Brain microvascular endothelial cell (primary cell): ENCODE measurements at places on chromosomes 6 and 20.

DNA sequence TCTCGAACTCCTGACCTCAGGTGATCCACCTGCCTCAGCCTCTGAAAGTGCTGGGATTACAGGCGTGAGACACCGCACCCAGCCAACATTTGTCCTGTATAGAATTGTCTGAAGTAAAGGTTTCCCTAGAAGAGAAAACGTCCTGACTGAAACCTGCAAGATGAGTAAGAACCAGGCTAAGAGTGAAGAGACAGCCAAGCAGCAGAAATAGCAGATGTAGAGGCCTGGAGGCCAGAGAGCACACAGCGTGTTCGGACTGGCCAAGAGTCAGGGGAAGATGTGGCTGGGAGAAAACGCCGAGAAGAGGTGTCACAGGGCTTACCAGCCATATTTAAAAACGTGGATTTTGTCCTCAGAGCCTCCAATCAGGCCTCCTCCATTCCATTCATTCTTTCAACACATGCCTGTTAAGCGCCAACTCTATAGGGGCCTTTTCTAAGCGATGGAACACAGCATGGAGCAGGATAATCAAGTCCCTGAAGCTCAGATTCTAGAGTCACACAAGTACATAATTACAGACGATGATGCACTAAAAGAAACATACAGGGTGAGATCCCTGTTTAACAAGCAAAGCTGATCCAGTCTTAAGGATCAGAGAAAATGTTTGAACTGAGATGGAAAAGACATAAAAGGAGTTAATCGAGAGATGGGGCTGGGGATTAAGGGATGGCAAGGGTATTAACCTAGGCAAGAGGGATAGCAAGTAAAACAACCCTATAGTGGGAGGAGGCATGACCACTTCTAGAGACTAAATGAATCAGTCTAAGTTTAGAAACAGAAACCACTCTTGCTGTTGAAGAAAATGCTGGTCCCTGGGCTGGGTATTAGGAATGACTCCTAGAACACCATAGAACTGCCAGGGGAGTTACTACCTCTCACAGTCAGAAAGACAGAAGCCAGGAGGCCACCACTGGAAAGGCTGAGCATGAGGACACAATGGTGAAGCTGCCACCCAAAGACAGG, 4.8 kb downstream of the ZCCHC3 start:
- DNase-seq = no peak

DNA sequence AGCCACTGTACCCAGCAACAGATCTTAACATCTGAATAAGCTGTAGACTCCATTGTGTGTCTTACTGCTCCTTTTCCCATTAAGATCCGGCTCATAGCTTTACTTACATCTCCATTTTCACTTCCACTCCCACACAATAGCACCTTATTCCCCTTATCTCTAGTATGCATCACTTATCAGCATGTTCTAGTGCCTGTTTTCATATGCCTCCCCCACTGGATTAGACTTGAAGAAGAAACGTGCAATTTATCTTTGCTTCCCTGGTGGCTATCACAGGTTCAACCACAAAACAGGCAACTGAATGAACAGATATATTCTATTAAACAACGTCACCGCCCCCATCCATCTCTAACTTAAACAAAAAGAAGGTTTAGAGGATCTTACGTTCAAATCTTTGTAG, 12.1 kb downstream of the SSR1 start:
- DNase-seq = no peak

DNA sequence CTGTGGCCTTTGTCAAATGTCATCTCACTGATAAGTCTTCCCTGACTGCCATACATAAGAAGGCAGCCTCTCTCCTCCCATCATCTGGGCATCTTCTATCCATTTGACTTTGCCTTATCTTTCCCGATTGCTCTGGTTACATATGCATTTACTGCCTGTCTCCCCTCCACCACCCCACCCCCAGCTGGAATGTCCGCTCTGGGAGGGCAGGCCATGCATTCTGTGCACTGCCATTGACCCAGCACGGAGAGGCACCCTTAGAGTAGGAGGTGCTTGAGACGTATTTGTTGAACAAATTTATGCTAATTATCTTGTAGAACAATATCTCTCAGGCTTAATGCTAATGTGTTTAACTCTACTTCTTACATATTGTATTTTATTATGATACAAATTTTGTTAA, 183.9 kb upstream of the HDAC2 start:
- DNase-seq = no peak

- DNase-seq = no peak
Observed at GRCh38 chr6:13373488-13373886, 45.1 kb upstream of the TBC1D7 start.

DNA sequence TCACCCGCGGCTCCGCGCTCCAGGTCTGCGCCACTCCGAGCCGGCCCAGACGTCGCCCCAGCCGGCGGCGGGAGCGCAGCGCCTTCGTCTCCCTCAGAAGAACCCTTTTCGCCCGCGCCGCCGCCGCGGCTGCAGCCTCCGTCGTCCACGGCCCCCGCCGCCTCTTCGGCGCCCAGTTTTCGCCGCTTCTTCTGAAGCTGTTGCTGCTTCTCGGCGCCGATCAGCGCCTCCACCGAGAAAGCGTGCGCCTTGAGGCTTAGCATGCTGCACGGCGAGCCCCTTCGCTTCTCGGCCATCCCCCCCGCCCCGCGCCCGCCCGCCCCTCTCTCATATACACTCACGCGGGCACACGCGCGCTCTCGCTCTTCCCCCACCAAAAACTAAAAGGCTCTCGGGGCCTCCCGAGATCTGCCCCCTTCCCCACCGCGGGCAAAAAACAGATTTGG, 489 bp downstream of the TBX18 start:
- DNase-seq = no peak

DNA sequence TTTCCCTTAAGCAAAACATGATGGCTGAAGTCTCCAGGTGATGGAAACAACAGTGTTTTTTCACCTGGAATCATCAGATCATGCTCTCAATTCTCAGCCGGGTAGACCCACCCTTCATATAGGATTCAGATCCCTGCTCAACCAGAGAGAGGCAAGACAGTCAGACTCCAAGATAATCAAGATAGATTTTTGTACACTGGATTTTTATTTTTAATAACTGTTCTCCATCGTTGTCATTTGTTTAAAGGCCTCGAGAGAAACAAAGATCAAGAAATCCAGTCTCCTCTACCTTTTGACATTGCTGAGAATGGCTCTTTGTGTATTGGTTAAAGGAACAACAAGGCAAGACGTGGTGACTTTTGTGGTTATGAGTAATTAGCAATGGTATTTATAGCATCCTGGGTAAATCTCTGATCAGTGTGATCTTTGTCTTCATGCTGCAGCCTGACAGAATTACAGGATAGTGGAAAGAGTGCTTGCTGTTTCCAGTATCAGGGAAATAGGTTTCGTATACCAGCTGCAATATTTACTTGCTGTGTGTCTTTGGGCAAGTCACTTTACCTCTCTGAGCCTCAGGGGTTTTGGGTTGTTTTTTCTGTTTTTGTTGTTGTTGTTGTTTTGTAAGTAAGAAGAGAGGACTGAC, 29.9 kb downstream of the ID4 start:
- peak; percentile 55 for DNase-seq

DNA sequence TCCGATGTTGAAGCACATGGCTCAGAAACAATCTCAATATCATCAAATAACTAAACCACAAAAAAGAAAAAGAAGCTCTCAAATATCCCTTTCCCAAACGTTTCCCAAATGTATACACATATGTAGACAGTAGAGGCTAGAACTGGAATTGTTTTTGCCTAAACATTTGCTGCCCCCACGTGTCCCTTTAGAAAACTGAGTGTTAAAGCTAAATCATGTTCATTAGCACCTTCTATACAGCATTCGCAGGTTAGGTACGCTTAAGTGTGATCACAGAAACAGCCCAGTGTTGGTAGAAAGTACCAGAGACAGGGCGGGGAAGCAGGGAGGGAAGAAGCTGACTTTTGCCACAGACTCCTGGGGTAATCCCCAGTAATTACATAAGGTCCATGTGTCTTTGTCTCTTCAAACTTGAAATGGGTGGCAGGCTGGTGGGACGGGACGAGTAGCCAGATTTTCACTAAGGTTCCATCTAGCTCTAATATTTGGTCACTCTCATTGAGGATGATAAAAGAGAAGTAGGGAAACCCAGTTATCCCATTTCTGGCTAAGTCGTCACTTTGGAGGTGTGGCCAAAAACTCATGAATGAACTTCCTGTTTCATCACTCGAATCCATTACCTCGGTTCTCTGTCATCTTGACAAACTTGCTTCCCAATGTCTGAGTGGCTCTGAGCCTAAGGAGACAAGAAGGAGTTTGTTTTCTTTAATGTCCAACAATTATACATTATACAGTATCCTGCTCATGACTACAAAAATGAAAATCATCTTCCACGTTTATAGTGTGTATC, 15.0 kb upstream of the TFAP2A start:
- peak; percentile 42 for DNase-seq

GRCh38 chr6:100491952-100492670, 27.4 kb upstream of the SIM1 start:
- no peak for DNase-seq

DNA sequence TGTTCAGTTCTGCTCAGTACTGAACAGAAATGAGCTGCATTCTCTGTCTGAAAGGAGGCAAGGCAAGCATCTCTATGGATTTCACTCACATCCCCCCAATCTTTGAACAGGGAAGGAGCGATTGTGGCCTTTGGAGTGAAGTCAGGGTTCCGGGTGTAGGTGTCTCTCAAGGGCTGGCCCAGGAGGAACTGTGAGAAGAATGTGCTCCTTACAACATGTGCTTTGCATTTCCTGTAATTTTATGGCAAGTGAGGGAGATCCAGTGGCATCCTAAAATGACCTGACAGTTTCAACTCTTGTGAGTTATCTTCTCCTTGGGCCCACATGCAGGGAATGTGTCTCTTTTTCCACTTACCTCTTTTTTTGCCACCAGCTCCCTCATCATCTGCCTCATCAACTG, 63.0 kb upstream of the RIN2 start:
- no peak for DNase-seq

- DNase-seq = no peak
Observed at GRCh38 chr6:3045369-3045768, 22.9 kb upstream of the RIPK1 start.

GRCh38 chr20:2296524-2297356, 939 bp downstream of the TGM3 start:
- no peak for DNase-seq

- no peak for DNase-seq
Observed at GRCh38 chr6:94389218-94389617, 969.9 kb upstream of the EPHA7 start.

DNA sequence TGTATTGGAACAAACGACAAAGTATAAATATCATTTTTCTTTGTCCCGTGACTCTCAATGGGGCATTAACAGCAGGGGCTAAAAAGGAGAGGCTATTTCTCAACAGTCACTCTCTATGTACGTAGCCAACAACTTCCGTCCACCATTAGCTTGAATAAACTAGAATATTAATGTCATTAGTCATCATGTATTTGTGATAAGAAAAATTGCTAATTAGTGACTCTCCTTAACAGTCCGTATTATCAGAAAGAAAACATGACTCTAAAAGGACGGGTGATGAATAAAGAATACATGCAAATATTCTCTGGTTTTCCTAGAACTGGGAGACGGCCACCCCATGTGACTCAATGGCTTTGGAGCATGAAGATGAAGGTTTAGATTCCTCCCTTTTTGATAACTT, 18.6 kb downstream of the VIP start:
- DNase-seq = no peak

GRCh38 chr6:127300411-127300810, 33.7 kb downstream of the RNF146 start:
- DNase-seq = peak; percentile 79

DNA sequence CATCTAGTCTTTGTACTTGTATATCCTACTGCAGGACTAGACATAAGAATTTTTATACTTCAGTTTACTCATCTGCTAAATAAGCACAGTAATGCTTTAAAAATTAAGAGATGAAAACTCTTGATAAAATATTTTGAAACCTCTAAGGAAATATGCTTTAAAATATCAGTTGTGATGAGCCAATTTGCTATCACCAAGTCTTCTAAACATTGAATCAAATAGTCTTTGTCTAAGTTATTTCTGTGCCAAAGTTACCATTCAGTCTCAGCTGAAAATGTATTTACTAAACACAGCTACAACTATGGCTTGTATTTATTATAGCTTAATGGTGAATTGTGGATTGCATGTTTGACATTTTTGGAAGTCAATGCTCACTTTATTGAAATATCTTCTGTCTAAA, 46.2 kb upstream of the RFPL4B start:
- no peak for DNase-seq

DNA sequence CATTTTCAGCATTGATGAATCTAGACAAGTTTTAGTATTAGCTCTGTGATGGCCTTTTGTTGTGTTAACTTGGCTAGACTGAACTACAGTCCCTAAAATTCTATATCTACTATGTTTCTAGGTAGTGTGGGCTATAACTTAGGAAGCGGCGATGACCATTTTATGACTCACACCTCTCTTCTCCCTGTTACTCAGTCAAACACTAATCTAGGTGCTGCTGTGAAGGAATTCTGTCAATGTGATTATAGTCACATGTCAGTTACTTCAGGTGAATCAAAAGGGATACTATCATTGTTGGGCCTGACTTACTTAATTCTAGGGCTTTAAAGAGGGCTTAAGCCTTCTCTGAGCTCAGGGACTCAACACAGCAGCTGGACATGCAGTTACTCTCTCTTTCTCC, 691.5 kb upstream of the MAP3K7 start:
- DNase-seq = no peak

GRCh38 chr6:116012471-116012949, 48.2 kb downstream of the FRK start:
- peak; percentile 47 for DNase-seq

DNA sequence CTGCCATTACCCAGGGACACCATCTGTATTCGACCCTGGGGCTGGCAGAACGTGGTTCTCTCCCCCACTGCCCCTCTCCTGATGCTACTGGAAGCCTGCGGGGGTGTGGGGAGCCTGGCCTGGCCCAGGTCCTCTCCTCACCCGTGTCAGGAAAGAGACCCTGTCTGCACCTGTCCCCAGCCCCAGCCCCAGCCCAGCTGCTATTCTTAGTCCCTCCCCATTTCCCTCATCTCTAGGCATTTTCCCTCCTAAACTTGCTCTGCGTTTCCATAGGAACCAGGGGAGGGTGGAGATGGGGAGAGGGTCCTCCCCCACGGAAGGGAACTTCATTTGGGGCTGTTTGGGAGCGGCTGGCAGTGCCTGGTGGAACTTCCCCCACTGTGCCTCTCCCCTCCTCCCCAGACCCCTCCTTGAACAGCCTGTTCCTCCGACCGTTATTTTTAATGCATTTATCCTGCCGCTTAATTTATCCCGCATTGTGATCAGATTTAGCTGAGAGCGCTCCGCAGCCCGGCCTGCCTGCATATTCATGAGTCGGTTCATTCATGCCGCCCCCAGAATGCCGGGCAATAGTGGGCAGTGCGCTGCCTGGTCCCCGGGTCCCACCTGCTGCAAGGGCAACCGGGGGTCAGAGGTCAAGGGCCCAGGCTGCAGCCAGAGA, 31.8 kb upstream of the DLGAP4 start:
- no peak for DNase-seq

- DNase-seq = no peak
Observed at GRCh38 chr6:159572439-159573110, 120.5 kb downstream of the SOD2 start.

DNA sequence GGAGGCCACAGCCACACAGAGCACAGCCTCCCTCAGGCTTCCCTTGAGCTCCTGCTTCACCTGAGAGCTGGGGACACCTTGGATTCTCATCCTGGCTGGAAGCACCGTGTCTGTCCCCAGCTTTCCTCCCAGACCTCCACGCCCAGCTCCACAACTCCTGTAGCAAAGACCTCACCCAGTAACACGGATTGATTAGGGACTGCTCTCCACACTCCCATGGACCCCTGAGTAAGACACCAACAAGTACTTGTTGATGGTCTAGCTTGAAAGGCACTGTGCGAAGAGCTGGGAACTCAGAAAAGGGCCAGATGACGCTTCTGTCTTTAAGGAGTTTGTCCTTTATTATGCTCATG, 109.6 kb downstream of the DLL1 start:
- no peak for DNase-seq

GRCh38 chr20:40159276-40159675, 529.8 kb downstream of the MAFB start:
- DNase-seq = no peak
